ENCODE measurements at places on chromosomes 5 and 9.

DNA sequence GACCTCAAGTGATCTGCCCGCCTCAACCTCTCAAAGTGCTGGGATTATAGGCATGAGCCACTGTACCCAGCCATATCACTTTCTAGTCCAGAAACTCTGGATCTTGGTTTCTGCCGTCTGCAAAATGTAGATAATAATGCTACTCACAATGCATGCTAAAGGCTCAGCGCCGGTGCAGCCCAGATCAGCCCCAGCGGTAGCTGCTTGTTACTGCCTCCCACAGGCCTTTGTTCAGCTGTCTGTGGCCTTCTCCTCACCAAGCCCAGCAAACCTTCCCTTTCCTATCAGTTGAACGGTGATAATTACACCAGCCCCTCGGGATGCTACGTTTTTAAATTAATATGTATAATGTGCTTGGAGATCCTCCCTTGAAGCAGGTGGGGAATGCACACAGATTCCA, 26.2 kb upstream of the MSX2 start:
- no peak for DNase-seq

DNA sequence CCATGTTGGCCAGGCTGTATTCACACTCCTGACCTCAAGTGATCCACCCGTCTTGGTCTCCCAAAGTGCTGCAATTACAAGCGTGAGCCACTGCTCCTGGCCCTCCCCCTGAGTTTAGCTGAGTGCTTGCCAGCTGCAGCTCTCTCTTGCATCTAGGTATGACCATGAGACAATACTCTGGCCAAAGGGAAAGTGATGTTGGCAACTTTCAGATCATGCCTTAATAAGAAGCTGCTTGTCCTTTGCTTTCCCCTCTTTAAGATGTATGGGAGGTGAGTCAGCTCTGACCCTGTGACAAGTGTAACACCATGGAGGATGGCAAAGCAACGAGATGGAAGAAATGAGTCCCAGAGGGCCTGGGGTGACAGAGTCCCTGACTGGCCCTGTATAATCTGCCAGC, 18.7 kb upstream of the DCAF12 start:
- DNase-seq = no peak

DNA sequence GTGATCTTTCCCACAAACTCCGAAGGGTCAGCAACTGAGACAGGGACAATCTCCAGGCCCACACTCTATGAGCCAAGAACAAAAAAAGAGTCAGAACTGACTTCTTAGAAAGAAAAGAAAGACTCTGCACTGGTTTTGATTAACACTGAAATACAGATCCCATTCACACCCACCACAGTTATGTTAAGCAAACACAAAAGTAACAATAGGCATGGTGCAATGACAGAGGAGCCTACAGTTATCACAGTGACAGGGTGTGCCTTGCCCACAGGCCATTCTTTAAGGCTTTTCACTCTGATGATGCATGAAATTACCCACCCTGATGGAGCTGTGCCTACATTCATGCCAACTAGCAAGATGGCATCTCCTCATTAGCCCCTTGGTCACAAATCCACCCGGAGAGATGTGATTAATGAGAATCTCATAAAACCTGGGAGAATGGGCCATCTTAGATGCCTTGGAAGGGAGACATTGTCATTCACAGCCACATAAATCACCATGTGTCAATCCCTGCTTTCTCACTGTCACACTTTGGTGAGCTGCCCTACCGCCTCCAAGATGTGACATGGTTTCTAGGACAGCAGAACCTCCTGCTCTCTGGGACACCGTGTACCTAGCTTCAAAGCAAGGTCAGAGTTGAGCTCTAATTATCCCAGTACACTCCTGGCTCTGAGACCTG, 27.6 kb upstream of the FSTL4 start:
- DNase-seq = no peak

- no peak for DNase-seq
These were observed 364 bp downstream of the RPS6 start for GRCh38 chr9:19379697-19380046.

DNA sequence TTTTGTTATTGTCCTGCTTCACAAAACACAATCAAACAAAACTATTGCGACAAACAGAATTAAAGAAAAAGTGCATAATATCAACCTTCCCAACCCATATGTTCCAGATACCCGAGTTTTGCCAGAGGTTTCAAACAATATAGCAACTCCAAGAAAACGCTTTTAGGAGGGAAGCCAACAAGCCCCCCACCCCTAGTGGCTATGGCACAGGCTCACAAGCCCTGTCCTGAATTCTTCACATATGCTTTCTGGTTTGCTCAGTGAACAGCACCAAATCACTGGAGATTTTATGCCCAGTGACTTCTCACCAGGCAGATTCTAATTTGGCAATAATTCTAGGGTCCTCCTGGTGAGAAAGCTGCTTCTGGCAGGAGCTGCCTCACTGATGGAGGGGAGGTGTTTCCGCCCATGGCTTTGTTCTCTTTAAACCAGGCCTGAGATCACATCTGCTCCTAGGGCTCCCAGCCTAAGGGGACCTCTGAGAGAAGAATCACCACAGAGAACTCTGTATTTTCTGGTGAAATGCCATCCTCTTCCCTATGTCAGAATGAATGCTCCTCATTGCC, 1982.4 kb downstream of the EFNA5 start:
- no peak for DNase-seq

DNA sequence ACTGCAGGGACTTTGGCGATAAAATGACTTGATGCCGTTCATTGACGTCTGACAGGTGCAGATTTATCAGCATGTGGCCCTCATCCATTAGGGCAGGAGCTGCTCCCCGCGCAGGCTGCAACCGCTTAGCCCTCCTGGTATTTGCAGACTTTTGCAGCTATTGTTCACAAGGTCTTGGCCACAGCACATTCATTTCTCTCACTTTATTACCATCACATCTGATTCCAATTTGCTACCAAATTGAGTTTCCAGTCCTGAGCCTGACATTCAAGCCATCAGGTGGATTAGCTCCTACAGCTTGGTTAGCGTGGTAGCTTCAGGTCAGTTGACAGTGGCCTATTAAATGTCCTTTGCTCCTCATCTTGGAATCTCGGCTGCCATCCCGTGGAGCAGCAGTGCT, 299.2 kb downstream of the CD180 start:
- DNase-seq = no peak

GRCh38 chr9:80605793-80606192, 1034.0 kb downstream of the TLE4 start:
- no peak for DNase-seq

DNA sequence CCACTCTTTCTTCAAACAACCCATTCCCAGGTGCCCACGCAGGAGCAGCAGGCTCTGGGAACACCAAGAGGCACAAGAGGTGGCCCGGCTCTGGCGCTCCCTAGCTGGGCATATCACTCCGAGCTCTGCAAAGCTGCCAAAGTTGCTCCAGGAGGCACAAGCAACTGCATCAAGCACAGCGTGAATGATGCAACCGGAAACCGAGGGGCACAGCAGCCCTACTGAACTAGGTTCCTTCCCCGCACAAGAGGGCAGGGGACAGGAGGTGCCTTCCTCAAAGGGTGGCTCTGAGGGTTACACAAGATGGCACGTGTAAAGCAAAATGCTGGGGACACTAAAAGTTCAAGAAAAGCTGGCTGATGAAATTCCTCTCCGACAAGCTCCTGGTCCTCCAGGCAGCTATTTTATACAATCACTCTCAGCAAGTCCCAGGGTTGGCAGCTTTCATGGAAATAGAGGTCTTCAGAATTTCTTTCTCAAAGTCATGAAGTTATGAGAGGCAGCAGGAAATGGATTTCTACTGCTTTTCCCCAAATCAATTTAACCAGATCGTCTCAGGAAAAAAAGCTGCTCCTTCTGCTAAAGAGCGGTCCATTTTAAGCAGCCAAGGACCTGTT, 22.9 kb downstream of the PSMB7 start:
- no peak for DNase-seq

DNA sequence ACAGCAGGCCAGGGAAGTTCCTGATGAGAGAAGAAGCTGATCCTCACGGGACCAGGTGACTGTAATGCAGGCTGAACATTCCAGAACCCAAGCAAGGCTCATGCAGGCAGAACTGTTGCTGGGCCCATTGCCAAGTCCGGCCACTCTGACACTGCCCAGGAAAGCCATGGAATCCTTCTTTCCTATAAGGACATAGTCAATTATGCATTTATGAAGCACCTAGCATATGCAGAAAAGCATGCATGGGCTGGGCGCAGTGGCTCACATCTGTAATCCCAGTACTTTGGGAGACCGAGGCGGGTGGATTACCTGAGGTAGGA, 83.7 kb upstream of the SLC1A3 start:
- DNase-seq = no peak

- no peak for DNase-seq
These were observed 145.8 kb upstream of the IQGAP2 start for GRCh38 chr5:76257225-76257833.

GRCh38 chr9:87494970-87495471, 2.6 kb upstream of the DAPK1 start:
- DNase-seq = no peak
